ENCODE measurements at places on chromosomes 11 and 22. TPM values are rescaled to one million over a fixed set of nuclear protein-coding genes. Genes with fewer than 3 reads are reported as not detected.

GRCh38 chr11:14350215-14350614 lies 8.8 kb downstream of the RRAS2 start:
- no peak for DNase-seq

- DNase-seq = no peak
Observed at GRCh38 chr11:68727783-68728182, 23.5 kb downstream of the TESMIN start.

DNA sequence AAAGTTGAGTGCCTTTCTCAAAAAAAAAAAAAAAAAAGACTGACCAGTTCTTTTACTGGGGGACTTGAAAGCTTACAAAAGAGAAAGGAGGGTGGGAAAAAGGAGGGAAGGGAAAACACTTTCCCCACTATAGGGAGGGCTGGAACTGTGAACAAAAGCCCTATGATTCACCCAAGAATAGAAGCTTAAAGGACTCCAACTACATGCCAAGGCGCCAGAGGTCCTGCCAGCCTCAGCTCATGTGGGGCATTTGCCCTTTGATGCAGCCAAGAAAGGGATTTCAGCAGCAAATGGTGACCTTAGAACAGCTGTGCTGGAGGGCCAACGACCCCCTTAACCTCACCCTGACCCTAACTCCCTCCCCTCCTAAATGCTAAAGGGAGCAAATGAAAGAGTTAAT lies 160.0 kb downstream of the NTM start:
- no peak for DNase-seq

SERPING1 gene
- 121 TPM for total RNA-seq

GRCh38 chr11:47131136-47131535 lies 45.5 kb downstream of the ARFGAP2 start:
- DNase-seq = no peak

GRCh38 chr11:116420770-116421528 lies 351.8 kb downstream of the BUD13 start:
- DNase-seq = no peak

Measured in left ventricle myocardium superior (tissue), 1 donor.